C1 segment of cervical spinal cord (tissue), 14 donors: ENCODE measurements at places on chromosomes 6 and 20.

DNA sequence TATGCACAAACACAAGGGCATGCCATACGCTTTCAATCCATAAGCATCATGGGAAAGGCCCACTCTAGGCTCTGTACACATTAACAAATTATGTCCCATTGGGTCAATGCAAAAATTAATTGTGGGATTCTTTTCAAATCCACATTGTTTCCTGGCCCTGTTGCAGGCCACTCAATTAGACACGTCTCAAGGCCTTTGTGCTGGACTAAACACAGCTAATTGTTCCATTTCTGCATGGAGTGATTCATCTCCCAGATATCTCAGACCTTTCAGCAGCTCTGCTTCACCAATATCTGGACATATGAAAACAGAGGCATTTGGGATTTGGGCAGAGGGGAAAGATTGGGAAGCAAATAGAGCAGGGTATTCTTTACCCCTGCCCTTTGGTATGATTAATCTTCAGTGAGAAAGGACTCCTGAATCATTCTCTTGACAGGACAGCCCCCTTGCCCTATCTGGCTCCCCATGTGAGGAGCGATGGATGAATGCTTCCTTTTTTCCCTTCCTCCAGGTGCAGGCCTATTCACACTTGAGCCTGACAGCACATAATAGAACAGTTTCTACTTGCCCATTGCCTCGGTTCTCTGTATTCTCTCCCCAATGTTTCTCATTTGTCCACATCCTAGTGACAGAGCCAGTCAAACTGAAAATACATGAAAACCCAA, 547.6 kb downstream of the HAO1 start:
- no peak for DNase-seq

- DNase-seq = no peak
These were observed 2.5 kb upstream of the TMEM14C start for GRCh38 chr6:10720265-10720959.

DNA sequence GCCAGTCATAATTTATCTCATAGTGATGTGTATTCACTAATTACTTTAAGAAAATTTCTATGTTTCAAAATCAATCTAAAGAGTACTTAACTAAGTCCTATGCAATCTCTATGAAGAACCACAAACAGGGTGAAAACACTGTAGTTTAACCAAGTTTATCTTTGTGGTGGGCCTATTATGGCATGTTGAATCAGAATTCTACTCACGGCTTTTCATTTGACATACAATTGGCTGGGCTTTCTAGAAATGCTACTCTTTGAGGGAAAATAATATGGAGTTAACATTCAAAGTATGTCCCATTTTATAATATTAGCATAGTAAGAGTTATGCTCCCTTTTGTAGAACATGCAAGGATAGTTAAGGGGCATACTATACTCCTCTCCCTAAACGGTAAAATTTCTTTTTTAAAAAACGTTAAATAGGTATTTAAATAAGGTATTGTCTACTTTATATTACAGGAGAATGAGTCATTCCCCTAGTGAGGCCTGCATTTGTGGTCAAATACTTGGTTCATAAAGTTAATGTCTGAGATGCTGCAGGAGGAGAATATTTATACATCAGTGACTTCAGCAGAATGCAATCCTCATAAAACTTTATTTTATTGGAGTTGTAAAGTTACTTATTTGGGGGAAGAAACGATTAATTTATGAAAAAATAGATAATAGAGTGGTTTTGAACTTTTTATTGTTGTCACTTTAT, 1.8 kb downstream of the MOXD1 start:
- DNase-seq = no peak

DNA sequence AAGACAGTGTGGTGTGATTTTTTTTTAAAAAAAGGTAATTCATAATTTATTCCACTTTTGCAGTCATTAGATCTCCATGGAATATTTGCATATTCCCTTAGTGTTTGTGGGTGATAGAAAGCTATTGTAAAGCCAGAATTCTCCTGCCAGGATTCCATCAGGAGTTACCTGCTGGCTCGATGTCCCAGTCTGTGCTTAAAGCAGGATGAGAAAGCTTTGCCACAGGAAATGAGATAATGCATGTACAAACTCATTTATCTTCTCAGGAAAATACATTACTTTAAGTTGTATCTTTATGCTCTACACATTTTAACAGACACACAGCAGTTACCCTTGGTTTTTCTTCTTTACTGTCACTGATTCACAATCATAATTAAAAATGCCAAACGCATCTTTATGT, 553.0 kb downstream of the CD109 start:
- DNase-seq = no peak
